Left ventricle myocardium inferior (tissue), 1 donor: ENCODE measurements at places on chromosomes 3 and 15. TPM values are rescaled to one million over a fixed set of nuclear protein-coding genes. Genes with fewer than 3 reads are reported as not detected.
A peak's percentile ranks its signal among the peaks of the same experiment; 100 is the strongest.

CHST13 gene
- total RNA-seq = 0.11 TPM

DNA sequence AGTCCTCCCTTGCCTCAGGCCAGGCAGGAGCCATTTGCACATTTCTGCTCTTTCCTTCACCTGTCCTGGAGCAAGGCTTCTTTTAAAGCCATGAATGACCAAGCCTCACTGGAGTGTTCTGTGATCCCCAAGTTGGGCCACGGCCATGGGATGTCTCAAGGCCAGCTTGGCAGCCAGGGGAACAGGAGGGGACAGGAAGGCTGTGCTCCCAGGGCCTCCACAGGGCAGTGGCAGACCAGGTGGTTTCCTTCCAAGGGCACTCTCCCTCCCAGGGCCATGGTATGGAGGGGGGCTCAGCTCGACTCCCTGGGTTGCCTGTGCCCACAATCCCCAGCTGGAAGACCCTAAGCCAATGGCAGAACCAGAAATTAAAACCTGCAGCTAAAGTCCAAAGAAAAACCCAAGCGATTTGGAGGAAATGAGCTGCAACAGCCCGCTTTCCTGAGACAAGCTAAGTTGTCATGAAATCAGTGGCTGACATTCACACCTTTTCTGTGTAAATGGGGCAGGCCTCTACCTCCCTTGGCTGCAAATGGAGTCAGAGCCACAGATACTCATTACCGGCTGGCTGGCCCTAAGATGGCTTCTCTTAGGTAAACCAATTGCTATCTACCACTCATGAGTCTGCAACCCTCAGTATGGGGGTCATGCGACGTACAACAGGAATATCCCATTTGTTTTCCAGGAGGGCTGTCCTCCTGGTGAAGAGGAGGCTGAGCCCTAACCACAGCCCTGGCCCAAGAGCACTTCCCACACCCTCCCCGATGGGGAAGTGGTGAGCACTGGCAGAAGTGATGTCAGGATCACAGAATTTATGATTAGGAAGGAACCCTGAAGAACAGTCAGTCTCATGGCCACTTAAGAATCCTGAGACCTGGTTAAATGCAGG, 83.3 kb downstream of the SNRK start:
- DNase-seq = no peak
- H3K27me3 ChIP-seq = no peaks in the 10 kb centered on the region
- H3K36me3 ChIP-seq = no peaks in the 10 kb centered on the region
- H3K4me1 ChIP-seq = peaks cover 17% of the 10 kb centered on the region
- no peak overlapping the region for H3K4me3 ChIP-seq
- no peak overlapping the region for H3K27ac ChIP-seq

- H3K4me3 ChIP-seq = no peak overlapping the region
- no peak overlapping the region for H3K27ac ChIP-seq
- peaks cover 21% of the 10 kb centered on the region for H3K27me3 ChIP-seq
- H3K4me1 ChIP-seq = no peaks in the 10 kb centered on the region
- no peak for DNase-seq
- H3K36me3 ChIP-seq = no peaks in the 10 kb centered on the region
These were observed 20.7 kb upstream of the ERC2 start for GRCh38 chr3:56488812-56489600.

DNA sequence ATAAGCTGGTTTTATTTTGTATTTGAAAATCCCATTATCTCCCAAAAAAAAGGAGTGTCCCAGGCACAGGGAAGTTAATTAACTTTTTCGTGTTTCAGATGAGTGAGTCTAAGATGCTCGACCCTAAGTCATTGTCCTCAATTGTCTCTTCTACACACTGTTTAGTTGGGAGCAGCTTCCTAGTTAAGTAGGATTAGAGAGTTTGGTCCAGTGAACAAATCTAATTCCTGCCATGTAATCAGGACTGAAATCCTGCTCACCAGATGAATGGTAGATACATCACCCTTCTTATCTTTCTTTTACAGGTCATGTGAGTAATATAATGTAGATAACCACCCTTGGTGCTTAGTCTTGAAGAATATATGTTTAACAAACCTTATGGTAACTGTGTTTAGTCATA, 228.9 kb upstream of the MANF start:
- H3K36me3 ChIP-seq = no peaks in the 10 kb centered on the region
- no peak overlapping the region for H3K27ac ChIP-seq
- no peak overlapping the region for H3K4me3 ChIP-seq
- H3K27me3 ChIP-seq = no peaks in the 10 kb centered on the region
- H3K4me1 ChIP-seq = no peaks in the 10 kb centered on the region

DNA sequence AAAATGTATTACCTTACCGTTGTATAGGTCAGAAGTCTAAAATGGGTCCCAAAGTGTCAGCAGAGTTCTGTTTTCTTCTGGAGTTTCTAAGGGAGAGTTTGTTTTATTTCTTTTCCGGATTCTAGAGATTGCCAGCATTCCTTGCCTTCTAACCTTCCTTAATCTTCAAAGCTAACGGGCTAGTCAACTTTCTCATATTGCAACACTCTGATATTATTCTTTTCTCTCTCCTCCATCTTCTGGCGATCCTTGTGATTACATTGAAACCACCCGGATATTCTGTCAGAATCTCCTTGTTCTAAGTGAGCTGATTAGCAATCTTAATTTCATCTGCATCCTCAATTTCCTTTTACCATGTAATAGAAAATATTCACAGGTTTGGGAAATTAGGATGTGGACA, 36.2 kb upstream of the AADACL2 start:
- DNase-seq = no peak
- no peak overlapping the region for H3K4me3 ChIP-seq
- no peak overlapping the region for H3K27ac ChIP-seq
- no peaks in the 10 kb centered on the region for H3K4me1 ChIP-seq
- no peaks in the 10 kb centered on the region for H3K27me3 ChIP-seq
- H3K36me3 ChIP-seq = no peaks in the 10 kb centered on the region

- no peaks in the 10 kb centered on the region for H3K36me3 ChIP-seq
- peak overlapping the region; percentile 38 for H3K27ac ChIP-seq
- peaks cover 47% of the 10 kb centered on the region for H3K27me3 ChIP-seq
- peaks cover 23% of the 10 kb centered on the region for H3K4me1 ChIP-seq
These were observed 785 bp upstream of the MYRIP start for GRCh38 chr3:39808467-39809180.

DNA sequence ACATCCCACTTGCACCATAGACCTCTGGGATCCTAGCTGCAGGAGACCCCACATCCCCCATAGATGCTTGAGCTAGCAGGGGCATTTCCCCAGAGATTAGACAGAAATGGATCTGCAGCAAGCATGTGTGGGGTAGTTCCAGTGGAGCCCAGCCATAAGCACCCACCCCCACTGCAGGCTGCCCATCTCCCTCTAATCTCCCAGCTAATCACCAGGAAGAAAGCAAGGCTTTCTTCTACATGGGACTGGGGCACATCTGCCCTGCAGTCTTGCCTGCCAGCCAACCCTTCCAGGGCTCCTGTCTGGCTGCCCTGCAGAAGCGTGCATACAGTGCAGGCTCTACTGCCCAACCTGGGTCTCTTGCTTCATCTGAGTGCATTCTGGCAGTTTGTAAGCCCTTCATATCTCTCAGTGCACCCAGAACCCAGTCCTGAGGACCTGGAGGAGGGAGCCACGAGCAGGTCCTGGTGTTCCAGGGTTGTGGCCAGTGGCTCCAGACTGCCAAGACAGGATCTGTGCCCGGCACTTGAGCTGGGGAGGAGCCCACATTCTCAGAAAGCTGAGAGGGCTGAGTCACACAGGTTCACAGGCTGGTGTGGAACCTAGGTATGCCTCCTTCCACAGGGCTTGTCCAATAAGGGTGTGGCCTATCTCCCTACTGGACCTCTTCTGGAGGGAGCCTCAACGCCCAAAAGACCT, 49.9 kb upstream of the IGSF11 start:
- H3K36me3 ChIP-seq = no peaks in the 10 kb centered on the region
- DNase-seq = no peak
- H3K27ac ChIP-seq = no peak overlapping the region
- no peak overlapping the region for H3K4me3 ChIP-seq
- H3K27me3 ChIP-seq = peaks cover 6% of the 10 kb centered on the region
- no peaks in the 10 kb centered on the region for H3K4me1 ChIP-seq

DNA sequence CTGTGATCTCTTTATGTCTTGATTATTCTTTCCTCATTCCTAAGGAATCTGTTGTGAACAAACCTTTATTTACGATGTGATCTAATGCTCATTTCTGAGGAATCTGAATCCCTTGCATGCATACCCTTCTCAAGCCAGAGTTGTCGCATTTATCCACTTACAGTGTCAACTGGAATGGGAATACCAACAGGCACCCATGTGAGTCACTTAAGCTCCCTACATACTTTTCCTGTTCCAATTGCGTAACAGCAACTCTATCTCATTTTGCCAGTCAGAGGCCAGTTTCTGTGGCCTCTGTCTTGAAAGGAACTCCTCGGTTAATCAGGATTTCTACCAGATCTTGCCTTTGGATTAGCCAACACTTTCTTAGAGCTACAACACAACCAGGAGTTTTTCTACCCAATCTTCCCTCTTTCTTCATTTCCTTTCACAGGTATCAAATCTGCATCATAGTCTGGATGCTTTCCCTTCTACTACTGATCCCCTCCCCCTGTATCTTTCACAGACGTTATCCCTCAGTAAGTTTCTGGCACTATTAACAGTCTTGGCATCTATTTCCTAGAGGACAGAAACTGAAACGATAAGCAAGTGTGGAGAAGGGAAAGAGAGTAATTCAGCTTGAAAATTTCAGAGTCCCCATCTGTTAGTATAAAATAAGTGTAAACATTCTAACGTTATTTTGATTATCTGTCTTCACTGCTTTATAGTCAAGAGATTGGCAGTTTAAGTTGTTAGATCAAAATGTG, 66.8 kb upstream of the BCHE start:
- no peaks in the 10 kb centered on the region for H3K27me3 ChIP-seq
- no peak for DNase-seq
- no peaks in the 10 kb centered on the region for H3K36me3 ChIP-seq
- no peaks in the 10 kb centered on the region for H3K4me1 ChIP-seq
- H3K27ac ChIP-seq = no peak overlapping the region

MAP6D1 gene
- total RNA-seq = 2.4 TPM

DNA sequence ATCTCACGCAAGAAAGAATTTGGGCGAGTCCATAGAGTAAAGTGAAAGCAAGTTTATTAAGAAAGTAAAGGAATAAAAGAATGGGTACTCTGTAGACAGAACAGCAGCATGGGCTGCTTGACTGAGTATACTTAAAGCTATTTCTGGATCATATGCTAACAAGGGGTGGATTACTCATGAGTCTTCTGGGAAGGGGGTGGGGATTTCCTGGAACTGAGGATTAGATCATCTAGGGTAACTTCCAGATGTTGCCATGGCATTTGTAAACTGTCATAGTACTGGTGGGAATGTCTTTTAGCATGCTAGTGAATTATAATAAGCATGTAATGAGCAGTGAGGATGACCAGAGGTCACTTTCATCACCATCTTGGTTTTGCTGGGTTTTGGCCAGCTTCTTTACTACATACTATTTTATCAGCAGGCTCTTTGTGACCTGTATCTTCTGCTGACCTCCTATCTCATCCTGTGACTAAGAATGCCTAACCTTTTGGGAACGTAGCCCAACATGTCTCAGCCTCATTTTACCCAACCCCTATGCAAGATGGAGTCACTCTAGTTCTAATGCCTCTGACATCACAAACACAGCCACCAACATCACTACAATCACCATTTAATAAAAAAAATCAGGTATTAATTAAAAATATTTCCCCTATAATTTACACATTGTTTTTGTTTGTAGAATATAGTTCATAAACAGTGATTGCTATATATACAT, 890.7 kb upstream of the EPHA6 start:
- H3K27ac ChIP-seq = peak overlapping the region; percentile 54
- no peak overlapping the region for H3K4me3 ChIP-seq
- no peaks in the 10 kb centered on the region for H3K4me1 ChIP-seq
- H3K36me3 ChIP-seq = no peaks in the 10 kb centered on the region
- no peaks in the 10 kb centered on the region for H3K27me3 ChIP-seq

GRCh38 chr15:99387421-99388168, 136.3 kb downstream of the LRRC28 start:
- H3K27ac ChIP-seq = no peak overlapping the region
- H3K4me1 ChIP-seq = peaks cover 21% of the 10 kb centered on the region
- no peak for DNase-seq
- H3K4me3 ChIP-seq = no peak overlapping the region
- H3K36me3 ChIP-seq = no peaks in the 10 kb centered on the region

- no peak for DNase-seq
- H3K4me3 ChIP-seq = no peak overlapping the region
- no peaks in the 10 kb centered on the region for H3K4me1 ChIP-seq
- H3K36me3 ChIP-seq = no peaks in the 10 kb centered on the region
- no peaks in the 10 kb centered on the region for H3K27me3 ChIP-seq
These were observed 230.7 kb downstream of the CADPS start for GRCh38 chr3:62644493-62644892.

NANOGP8 gene
- total RNA-seq = not detected

DNA sequence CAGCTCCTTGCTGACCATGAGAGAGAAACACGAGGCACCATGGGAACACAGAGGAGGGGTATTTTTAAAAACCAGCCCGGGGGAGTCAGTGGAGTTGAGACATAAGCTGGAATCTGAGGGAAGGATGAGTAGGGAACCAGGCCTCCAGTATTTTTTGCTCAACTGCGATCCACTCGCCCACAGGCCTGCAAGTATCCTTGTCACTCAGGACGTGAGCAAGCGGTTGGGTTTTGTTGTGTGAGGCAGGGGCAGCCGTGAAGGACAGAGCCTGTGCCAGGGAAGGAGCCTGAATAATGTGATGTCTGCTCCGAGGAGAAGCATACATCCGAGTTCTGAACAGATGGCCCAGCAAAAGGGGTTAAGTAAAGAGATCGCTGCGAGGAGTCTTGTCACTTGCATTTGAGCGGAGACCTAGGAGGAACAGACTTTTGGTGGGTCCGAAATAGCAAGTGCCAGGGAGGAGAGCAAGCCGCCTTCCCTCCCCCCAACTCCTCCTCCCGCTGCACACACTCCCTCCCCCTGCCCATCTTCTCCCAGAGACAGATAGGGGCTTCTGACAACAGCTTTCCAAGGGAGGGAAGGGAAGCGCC, 20.4 kb upstream of the NTRK3 start:
- H3K4me1 ChIP-seq = no peaks in the 10 kb centered on the region
- no peaks in the 10 kb centered on the region for H3K36me3 ChIP-seq
- no peak overlapping the region for H3K27ac ChIP-seq

KBTBD8 gene
- 3.6 TPM for total RNA-seq

- no peak overlapping the region for H3K4me3 ChIP-seq
- peak overlapping the region; percentile 86 for H3K27ac ChIP-seq
- H3K36me3 ChIP-seq = peaks cover 13% of the 10 kb centered on the region
- H3K27me3 ChIP-seq = no peaks in the 10 kb centered on the region
These were observed 113.4 kb downstream of the OXNAD1 start for GRCh38 chr3:16378415-16378814.
